Esophagus muscularis mucosa (tissue), 4 donors: ENCODE measurements at places on chromosomes 2 and 18. TPM values are rescaled to one million over a fixed set of nuclear protein-coding genes. Genes with fewer than 3 reads are reported as not detected.
A peak's percentile ranks its signal among the peaks of the same experiment; 100 is the strongest.

DNA sequence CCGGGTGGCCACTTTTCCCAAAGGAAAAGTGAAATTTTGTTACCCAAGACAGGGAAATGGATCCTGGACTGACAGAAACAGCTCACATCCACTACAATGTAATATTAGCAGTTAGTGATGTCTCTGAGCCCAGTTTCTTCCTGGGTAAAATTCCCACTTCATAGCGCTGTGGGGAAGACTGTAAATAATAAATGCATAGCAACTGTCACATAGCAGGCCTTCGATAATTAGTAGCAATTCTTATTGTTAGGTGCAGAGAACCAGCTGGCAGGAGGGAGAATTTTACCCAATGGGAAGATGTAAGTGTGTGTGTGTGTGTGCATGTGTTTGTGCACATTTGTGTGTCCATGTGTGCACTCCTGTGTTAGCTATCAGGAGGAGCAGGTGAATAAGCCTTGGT lies 221.5 kb downstream of the SLC4A3 start:
- peaks cover 6% of the 10 kb centered on the region for H3K4me1 ChIP-seq
- no peak for DNase-seq
- H3K27me3 ChIP-seq: no peaks in the 10 kb centered on the region
- H3K27ac ChIP-seq: no peak overlapping the region
- no peaks in the 10 kb centered on the region for H3K36me3 ChIP-seq

DNA sequence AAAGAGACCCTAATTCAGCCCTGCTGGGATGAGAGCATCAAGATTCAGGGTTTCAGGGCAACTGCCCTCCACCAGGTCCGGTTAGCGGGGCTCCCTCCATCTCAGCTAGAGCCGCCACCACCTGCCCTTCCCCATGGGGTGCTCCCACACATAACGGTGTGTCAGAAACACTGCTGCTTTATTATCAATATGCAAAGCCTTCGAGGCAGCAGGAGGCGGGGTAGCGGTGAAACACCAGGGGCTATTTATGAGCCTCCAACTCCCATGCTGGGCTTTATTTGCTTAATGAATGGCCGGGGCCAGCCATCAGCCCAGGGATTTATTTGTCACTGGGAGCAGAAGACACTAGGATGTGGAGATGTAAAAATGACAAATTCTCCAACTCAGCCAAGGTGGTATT lies 109.8 kb downstream of the GALNT14 start:
- no peaks in the 10 kb centered on the region for H3K27me3 ChIP-seq
- H3K36me3 ChIP-seq: no peaks in the 10 kb centered on the region
- no peaks in the 10 kb centered on the region for H3K4me1 ChIP-seq
- H3K4me3 ChIP-seq: no peak overlapping the region
- DNase-seq: no peak
- no peak overlapping the region for H3K27ac ChIP-seq

GRCh38 chr18:22987547-22988189 lies 54.5 kb downstream of the RBBP8 start:
- no peaks in the 10 kb centered on the region for H3K27me3 ChIP-seq
- peaks cover 24% of the 10 kb centered on the region for H3K36me3 ChIP-seq
- H3K27ac ChIP-seq: no peak overlapping the region
- no peaks in the 10 kb centered on the region for H3K4me1 ChIP-seq

DNA sequence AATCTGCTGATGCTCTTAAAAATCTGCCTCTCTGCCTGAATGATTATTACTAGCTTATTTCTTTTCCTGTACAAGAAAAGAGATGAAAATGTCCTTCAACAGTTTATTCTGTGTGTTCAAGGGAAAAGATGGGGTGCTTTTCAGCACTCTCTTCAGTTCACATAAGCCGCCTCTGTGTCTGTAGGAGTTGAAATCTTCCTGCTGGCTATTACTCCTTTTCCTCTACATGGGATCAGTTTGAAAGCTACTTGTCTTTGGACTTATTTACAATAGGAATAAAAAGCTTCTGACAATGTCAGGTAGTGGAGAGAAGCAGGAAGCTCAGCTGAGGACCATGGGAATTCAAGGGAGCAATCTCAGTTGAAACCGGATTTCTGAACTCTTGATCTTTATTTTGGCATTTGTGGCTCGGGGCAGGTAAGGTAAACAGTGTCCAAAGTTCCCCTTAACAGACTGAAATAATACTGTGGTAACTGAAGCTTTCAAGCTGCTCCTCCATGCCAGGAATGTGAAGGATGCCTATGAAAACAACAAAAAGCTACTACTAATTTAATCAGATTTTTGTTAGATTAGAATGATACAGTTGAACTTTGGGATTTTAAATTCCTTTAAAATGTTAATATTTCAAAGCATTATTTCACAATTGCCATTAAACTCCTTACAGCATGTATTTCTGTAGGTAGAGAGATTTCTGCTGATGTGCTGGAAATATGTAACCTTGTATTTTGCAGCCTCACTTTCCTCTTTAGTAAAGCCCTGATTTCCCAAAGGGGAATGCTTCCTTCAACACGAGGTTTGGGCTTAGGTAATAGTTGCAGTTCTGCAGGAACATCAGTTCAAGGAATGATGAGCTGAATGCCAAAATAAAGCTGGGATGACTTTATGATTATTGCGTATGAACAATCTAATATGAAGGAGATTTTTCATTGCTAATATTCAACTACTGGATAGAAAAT lies 43.6 kb downstream of the MAPRE2 start:
- no peaks in the 10 kb centered on the region for H3K36me3 ChIP-seq
- no peak for DNase-seq
- peaks cover 15% of the 10 kb centered on the region for H3K4me1 ChIP-seq
- H3K27me3 ChIP-seq: no peaks in the 10 kb centered on the region
- H3K27ac ChIP-seq: peak overlapping the region; percentile 3

Gene GPR35
- total RNA-seq: 2.5 TPM

Gene LBX2
- 1.7 TPM for total RNA-seq

Gene CDKL4
- 0.97 TPM for total RNA-seq

DNA sequence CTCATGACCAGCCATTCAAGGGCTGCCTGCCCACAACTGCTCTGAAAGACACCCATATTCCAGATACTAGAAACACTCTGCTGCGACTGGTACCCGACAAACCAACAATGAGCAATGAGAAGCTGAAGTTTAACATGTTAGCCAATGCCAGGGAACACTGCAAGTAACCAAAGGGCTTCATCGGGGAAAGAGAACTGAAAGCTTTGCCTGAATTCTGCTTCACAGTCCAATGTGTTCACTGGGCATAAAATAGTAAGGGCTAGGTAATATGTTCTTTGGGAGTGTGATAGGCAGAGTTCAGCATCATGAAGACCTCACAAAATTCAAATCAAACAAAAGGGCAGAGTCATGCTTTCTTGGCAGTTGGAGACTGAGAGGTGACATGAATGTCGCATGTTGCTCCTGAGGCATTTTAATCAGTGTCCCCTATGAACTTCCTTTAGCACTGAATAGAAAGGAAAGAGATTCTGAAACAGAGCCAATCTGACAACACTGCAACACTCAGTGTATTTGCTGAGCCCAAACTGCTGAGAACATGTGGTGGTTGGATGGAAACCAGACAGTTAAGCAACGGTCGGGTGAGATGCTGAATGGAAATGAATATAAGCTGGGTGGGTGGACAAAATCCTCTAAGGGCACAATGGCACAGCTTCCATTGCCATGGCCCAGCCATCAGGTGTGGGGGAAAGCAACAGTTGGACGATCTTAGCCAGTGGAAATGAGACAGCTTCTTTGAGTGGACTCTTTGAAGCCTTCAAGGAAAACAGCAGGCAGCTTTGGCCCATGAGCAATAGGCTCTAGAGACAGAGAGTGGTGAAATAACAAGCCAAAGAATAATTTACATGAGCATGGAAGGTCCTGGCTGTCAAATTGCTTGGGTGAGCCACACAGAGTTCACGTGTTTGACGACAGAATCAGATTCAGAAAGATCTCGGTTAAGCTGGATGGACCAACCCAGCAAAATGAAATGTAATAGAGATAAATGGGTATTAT lies 277.5 kb downstream of the AFF3 start:
- no peak overlapping the region for H3K4me3 ChIP-seq
- peaks cover 32% of the 10 kb centered on the region for H3K4me1 ChIP-seq
- no peaks in the 10 kb centered on the region for H3K36me3 ChIP-seq
- H3K27me3 ChIP-seq: no peaks in the 10 kb centered on the region

DNA sequence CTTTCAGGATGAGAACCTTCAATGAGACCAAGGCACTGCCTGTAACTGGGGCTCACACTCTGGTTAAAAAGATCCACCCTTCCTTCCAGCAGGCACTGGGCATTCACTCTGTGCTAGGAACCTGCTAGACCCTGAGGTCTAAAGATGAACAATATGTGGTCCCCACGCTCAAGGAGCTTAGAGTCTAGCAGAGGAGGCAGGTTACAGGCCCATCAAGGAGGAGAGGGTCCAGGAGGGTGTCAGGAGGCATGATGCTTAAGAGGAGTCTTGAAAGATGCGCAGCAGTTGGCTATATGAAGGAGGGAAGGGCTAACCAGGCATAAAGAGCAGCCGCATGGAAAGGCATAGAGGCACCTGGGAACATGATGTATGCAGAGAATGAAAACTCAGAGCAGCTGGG lies 4.5 kb downstream of the ANKRD53 start:
- H3K27me3 ChIP-seq: no peaks in the 10 kb centered on the region
- peaks cover 24% of the 10 kb centered on the region for H3K4me1 ChIP-seq
- H3K4me3 ChIP-seq: no peak overlapping the region
- H3K36me3 ChIP-seq: peaks cover 12% of the 10 kb centered on the region

- DNase-seq: no peak
- peaks cover 9% of the 10 kb centered on the region for H3K36me3 ChIP-seq
- H3K4me3 ChIP-seq: no peak overlapping the region
- H3K4me1 ChIP-seq: peaks cover 21% of the 10 kb centered on the region
- no peak overlapping the region for H3K27ac ChIP-seq
- H3K27me3 ChIP-seq: no peaks in the 10 kb centered on the region
These were observed 16.1 kb downstream of the PRELID3A start for GRCh38 chr18:12423820-12424219.

Gene ANKRD30B
- not detected for total RNA-seq

GRCh38 chr18:43627848-43628530 lies 350.7 kb upstream of the SYT4 start:
- DNase-seq: no peak
- H3K27ac ChIP-seq: no peak overlapping the region
- H3K27me3 ChIP-seq: no peaks in the 10 kb centered on the region
- H3K4me3 ChIP-seq: no peak overlapping the region

DNA sequence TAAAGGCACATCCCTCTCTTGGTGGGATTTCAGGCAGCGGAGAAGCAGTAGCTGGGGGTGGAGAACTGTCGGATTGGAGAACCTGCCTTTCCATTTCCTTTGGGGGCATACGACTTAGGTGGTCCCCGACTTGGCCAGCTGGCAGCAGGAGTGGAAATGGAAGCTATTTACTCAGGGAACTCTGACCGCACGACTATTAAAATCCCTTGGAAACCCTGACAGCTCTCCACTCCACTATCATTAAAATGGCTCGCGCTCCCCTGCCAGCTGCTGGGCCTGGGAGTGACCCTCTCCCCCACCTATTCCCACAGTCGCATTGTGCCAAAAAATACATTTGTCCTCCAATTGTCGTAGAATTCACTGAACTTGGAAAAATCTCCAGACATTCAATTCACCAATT lies 77.7 kb upstream of the APCDD1 start:
- no peaks in the 10 kb centered on the region for H3K36me3 ChIP-seq
- no peaks in the 10 kb centered on the region for H3K27me3 ChIP-seq
- no peak for DNase-seq
- no peaks in the 10 kb centered on the region for H3K4me1 ChIP-seq
- H3K27ac ChIP-seq: no peak overlapping the region

DNA sequence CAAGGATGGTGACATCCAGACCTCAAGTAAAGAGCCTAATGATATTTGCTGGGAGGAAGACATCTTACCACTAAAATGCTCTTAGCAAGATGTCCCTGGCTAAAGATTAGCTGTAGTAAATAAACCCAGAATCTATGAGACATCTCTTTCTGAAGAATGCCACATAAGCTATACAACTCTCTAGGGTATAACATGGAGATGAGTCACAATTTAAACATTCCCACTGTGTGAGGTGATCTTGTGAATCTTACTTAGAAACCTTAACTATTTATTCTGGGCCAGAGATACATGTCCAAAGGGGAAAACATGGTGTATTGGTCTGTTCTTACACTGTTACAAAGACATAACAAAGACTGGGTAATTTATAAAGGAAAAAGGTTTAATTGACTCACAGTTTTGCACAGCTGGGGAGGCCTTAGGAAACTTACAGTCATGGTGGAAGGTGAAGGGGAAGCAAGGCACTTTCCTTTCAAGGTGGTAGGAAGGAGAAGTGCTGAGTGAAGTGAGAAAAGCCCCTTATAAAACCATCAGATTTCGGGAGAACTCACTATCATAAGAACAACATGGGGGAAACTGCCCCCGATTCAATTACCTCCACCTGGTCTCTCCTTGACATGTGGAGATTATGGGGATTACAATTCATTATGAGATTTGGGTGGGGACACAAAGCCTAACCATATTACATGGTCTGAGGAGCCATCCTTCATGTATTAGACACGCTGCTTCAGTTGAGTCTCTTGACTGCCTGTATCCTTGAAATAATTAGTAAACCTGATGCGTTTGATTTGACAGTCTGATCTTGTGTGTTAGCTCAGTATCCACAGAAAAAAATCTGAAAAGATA lies 17.1 kb downstream of the KRCC1 start:
- peaks cover 22% of the 10 kb centered on the region for H3K36me3 ChIP-seq
- H3K27ac ChIP-seq: no peak overlapping the region
- DNase-seq: no peak
- H3K4me1 ChIP-seq: no peaks in the 10 kb centered on the region

GRCh38 chr18:24656551-24657443 lies 196.4 kb downstream of the HRH4 start:
- H3K36me3 ChIP-seq: no peaks in the 10 kb centered on the region
- DNase-seq: peak; percentile 68
- no peak overlapping the region for H3K27ac ChIP-seq
- no peaks in the 10 kb centered on the region for H3K27me3 ChIP-seq
- H3K4me1 ChIP-seq: peaks cover 6% of the 10 kb centered on the region

Gene KIF1A
- total RNA-seq: 3.9 TPM

- no peak overlapping the region for H3K27ac ChIP-seq
- no peaks in the 10 kb centered on the region for H3K4me1 ChIP-seq
- no peak for DNase-seq
- H3K36me3 ChIP-seq: no peaks in the 10 kb centered on the region
These were observed 43.6 kb upstream of the OTOS start for GRCh38 chr2:240183875-240184590.

Gene LCLAT1
- total RNA-seq: 32.5 TPM

Gene ANKRD12
- total RNA-seq: 108 TPM

- no peaks in the 10 kb centered on the region for H3K27me3 ChIP-seq
- H3K27ac ChIP-seq: peak overlapping the region; percentile 77
- no peak for DNase-seq
- H3K4me3 ChIP-seq: no peak overlapping the region
- H3K36me3 ChIP-seq: no peaks in the 10 kb centered on the region
These were observed 34.2 kb downstream of the MRPL35 start for GRCh38 chr2:86233436-86233835.

Gene DNAJC10
- 39.7 TPM for total RNA-seq

- no peaks in the 10 kb centered on the region for H3K4me1 ChIP-seq
- H3K27me3 ChIP-seq: peaks cover 3% of the 10 kb centered on the region
- no peak overlapping the region for H3K4me3 ChIP-seq
- H3K36me3 ChIP-seq: no peaks in the 10 kb centered on the region
- DNase-seq: no peak
- no peak overlapping the region for H3K27ac ChIP-seq
These were observed 124.4 kb downstream of the FBXO15 start for GRCh38 chr18:74023220-74023619.
